ENCODE measurements at places on chromosomes 2 and 18.

DNA sequence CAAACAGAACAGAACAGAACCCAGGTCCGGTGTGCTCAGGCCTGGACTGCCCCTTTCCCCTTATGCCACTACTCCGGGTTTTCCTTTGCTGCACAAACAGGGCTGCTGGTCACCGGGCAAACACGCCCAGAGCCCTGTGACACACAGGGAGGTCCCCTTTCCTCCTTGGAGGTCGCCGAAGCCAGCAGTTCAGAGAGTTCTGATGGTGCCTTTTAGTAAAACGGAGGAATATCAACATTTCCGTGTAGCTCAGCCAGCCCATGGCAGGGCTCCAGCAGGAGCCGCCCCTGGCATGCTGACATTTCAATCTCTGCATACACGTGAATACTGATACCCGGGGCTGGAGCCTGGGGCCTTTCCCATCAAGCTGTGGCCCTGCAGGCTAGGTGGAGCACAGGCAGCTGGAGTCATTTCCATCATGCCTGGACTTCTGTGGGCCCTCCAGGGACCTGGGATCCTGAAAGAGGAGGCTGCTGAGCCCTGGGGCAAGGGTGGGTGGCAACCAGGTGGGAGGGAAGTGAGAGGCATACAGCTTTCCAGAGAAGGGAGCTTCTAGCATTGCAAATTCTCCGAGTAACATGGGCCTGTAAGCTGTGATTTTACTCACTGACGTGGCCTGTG lies 91.4 kb upstream of the PXDN start:
- DNase-seq: no peak

- no peak for DNase-seq
These were observed 1.1 kb upstream of the SNTG2 start for GRCh38 chr2:949384-950079.

DNA sequence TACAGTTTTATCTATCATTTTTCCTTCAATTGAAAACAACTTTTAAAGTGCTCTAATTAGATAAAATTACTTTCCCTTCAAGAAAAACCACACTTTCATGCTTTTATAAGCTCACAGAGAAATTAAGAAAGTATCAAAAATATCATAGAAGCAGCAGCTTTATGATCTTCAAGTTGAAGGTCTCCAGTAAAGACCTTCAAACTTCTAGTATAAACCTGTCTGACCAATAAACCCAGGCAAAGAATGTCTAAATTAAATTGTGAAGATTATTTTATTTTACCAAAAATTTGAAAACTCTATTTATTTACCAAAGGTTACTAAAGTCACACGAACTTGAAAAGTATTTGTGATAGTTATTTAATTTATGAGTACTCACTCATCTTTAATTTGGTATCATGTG lies 9.3 kb upstream of the SCTR start:
- DNase-seq: no peak

- no peak for DNase-seq
These were observed 51.5 kb downstream of the USP37 start for GRCh38 chr2:218516614-218517013.

DNA sequence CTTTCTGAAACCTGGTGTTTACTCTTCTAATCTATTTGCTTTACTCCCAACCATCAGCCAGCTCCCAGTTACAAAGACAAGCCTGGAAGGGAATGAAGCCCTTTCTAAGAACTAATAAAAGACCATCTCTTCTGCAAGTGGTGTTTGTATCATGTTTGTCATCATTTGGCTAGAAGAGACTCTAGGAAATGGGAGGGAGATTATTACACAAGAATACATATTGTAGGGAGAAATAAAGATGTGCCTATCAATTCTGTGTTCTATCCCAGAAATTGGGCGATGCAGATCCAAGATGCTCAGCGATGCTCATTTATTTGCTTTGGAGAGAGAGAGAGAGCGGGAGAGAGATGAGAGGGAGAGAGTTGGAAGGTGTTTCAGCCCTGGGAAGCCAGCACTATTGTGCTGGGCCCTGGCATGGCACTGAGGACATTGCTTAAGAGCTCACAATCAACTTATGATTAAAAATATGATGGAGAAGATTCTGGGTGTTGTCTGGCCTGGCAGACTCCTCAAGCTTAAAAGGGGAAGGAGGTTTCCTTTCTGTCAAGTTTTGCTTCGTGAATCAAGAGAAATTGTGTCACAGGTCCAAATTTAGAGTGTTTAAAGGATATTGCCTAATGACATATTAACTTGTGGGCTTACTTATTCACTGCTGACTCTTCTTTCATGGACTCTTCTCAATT lies 41.8 kb upstream of the AFF3 start:
- no peak for DNase-seq

- DNase-seq: no peak
These were observed 211.9 kb downstream of the ALPK2 start for GRCh38 chr18:58416704-58417683.

GRCh38 chr2:26612034-26612433 lies 29.1 kb downstream of the CIB4 start:
- no peak for DNase-seq

GRCh38 chr18:12087471-12088025 lies 6.1 kb upstream of the ANKRD62 start:
- DNase-seq: no peak

- DNase-seq: no peak
These were observed 1.6 kb downstream of the NUP35 start for GRCh38 chr2:183125659-183126341.

GRCh38 chr18:5963267-5963666 lies 67.9 kb upstream of the TMEM200C start:
- no peak for DNase-seq

GRCh38 chr2:188303363-188304031 lies 11.8 kb downstream of the GULP1 start:
- DNase-seq: no peak

GRCh38 chr2:15447381-15447780 lies 113.8 kb downstream of the NBAS start:
- DNase-seq: no peak

GRCh38 chr2:231985823-231986261 lies 24.3 kb downstream of the DIS3L2 start:
- DNase-seq: no peak

DNA sequence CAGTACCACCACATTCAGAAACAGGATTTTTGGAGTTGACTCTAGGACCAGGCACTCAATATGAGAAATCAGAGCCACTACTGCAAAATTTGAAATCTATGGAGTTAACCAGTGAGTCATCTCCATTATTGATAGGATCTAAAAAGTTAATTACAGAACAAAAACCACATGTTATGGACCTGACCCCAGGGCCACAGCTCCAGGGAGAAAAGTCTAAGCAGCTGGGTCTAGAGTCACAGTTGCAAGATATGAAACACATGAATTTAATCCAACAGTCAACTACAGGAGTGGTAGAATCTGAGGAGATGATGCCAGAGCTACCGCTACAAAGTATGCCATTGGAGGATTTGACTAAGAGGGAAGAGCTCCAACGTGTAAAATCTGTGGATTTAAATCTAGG lies 13.4 kb upstream of the ZNF512 start:
- DNase-seq: no peak

- no peak for DNase-seq
These were observed 421.5 kb upstream of the MEIS1 start for GRCh38 chr2:66013456-66013855.

- no peak for DNase-seq
These were observed 48.6 kb downstream of the SPRED2 start for GRCh38 chr2:65383541-65384488.

DNA sequence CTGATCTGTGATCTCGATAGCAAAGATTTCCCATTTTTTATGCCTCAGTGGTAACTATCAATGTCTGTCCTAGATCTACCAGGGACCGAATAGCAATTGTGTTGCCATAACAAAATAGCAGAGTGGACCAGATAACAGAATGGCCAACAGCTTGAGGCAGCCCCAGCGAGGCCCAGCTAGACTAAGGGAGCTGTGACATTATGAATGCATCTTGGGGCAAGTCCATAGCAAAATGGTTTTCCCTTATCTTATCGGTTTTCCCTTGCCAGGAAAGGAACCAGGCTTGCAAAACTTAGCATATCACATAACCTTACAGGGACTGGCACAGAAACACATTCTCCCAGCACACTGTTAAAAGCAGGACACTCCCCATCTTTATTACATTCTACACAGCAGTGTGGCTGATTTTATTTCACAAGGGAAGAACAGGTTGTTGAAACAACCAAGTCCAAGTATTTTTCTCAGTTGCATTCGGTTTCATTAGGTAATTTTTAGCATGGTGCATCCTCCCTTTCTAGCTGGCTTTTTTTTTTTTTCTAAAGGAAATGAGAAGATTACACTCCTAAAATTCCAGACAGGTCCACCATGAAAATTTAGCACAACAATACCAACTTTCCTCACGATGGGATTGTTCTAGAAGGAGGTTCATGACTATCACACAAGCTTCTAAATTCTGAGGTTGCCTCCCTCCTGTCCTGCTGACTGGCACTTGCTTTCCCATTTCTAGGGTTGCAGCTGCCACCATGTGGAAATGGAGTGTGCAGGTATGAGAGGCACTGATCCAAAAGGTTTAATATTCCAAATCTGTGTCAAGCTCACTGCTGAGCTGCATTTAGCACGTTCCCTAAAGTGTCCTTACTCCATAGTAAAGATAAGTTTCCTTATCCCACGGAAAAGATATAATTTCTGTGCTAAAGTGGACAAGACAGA lies 97.0 kb upstream of the SLC35G4 start:
- no peak for DNase-seq

GRCh38 chr2:210267698-210268097 lies 42.5 kb upstream of the ACADL start:
- DNase-seq: no peak

DNA sequence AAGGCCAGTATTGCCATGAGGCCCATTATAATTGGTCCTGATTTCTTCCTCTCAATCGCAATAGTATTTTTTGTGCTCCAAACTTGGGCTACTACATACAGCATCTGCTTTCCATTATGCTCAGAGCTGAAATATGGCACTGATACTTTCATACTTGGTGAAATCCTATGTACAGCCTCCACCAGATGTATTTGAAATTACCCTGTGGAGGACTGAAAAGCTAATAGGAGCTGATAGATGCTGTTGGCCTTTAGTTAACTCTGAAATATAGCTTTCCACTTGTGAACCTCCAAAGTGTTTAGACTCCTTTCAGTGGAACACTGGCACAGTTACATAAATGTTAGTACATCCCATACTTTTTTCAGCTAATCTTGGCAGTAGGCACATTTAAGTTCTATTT lies 205.7 kb downstream of the NEDD4L start:
- DNase-seq: no peak

- no peak for DNase-seq
These were observed 84.2 kb upstream of the PIK3C3 start for GRCh38 chr18:41870817-41871216.

GRCh38 chr18:35174093-35174731 lies 66.6 kb upstream of the ZNF397 start:
- DNase-seq: no peak

- no peak for DNase-seq
These were observed 122.8 kb upstream of the COL5A2 start for GRCh38 chr2:189302274-189302948.

GRCh38 chr2:68766376-68766845 lies 31.8 kb downstream of the ARHGAP25 start:
- no peak for DNase-seq

DNA sequence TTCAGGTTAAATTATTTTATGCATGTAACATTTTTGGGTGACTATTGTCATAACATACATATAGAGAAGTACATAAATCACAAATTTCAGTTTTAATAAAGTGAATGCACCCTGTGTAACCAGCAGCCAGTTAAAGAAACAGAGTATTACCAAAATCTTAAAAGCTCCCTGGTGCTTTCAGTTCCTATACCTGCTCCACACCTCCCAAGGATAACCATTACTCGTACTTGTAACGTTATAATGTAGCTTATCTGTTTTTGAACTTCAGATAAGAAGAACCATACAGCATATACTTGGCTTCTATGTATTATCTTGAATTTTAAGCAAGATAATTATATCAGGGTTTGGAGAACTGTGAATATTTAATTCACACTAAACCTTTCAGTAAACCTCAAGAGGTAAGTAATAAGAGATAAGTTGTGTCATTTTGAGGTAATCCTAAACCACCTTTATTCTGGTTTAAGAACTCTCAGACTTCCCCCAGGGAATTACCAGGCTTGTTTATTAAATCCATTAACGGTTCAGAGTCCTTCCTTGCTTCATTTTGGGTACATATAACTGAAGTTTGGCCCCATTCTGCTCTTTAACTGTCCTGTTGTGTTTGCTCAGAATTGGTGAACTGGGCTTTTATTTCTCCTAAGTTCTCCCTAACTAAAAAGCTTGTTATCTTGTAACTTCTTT lies 58.6 kb downstream of the LCLAT1 start:
- DNase-seq: no peak

- DNase-seq: no peak
These were observed 56.2 kb upstream of the DYNC1I2 start for GRCh38 chr2:171630812-171631626.

DNA sequence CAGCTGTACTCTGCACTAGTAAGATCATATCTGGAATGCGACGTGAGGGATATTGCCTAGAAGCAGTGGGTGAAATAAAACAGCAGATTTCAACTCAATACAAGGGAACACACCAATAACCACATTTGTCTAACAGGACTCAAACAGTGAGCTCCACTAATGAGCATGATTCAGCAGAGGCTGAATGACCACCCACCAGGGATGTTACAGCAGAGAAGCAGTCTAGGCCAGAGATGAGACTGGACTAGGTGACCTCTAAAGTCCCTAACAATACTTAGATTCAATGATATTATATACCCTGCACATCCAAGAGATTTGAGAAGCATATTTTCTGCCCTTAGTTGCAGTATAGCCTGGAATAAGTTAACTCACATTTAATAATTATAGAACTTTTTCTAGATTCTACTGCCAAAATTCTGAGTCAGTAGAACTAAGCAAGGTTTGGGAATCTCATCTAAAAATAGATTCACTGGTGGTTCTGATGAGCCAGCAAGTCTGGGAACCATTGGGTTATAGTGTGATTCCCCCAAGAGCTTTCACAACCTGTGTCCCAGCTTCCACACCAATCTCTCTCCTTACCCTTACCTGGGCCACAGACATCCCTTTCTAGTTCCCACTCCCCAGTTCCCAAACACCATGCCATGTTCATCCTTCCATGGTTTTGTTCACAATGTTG lies 6.3 kb downstream of the THOC1 start:
- DNase-seq: no peak

DNA sequence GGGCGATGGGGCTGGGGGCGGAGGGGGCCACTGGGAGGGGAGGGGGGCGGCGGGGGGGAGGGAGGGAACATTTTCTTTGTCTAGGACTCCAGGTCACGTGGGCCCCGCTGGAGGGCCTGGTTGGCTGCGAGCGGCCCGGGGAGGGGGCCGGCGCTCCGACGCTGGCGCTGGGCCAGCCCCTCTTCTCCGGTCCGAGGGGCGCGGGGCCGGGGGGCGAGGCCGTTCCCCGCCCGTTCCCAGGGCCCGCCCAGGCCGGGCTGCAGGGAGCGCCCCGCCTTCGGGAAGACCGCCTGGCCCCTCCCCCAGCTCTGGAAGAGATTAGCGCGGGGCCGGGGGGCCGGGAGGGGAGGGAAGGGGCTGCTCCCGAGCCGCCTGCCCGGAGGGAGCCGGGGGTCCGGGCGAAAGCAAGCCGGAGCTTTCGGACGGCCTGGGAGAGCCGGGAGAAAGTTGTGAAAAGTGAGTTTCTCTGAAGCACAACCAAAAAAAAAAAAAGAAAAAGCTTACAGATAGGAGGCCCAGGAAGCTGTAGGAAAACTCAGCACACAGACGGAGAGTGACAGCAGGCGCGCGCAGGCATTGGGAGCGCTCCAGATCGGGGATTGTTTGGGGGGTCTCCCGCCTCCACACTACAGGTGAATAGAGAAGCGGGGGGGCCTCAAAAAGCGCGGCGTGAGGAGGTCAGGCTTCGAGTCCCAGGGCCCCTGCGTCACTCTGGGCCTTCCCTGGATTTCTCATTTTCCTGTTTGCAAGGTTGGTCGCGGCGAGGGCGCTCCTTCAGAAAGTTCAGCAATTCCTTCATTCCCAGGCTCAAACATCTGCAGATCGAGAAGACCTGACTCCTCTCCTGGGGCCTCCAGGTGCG lies 84.1 kb upstream of the POMC start:
- no peak for DNase-seq
